Jurkat, Clone E6-1 (cell line): ENCODE measurements at places on chromosomes 2 and 18.

GRCh38 chr2:182920631-182921056, 54.2 kb upstream of the FRZB start:
- DNase-seq: peak; percentile 2

DNA sequence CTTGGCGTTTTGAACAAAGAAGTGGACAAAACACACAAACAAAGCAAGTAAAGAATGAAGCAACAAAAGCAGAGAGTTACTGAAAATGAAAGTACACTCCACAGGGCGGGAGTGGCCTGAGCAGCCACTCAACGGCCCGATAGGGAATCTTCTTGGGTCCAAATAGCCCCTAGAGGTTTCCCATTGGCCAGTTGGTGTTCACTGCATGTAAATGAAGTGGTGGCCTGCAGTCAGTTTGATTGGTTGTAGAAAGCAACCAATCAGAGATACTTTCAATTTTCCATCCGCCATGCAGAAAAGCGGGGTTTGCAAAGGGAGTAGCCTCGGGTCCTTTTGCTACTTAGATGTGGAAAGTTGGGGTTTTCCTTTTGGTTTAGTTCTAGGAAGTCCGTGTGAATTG, 31.6 kb downstream of the CYBRD1 start:
- DNase-seq: no peak

DNA sequence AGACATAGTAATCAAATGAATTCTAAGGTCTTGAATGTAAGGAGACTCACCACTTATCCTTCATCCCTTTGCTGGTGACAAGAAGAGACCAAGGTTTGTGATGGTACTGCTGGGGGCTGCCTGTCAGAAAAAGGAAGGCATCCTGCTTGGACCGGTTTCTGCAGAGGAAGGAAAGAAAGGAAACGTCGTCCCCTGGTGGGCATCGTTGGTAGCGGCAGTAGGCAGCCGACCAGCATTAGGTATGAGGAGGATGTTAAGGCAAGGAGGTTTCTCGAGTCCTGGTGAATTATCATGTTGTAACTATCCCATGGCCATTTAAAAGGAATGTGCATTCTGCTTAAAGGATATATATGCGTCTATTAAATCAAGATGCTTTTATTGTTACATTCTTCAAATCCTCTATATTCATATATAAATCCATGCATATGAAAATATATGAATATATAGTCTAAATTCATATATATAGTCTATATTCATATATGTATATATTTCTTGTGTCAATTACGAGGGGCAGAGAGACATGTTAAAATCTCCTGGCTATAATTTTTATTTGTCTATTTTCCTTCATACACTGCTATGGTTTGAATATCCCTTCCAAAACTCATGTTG, 94.4 kb upstream of the TGFA start:
- peak; percentile 58 for DNase-seq

- DNase-seq: no peak
Observed at GRCh38 chr2:230887342-230887741, 22.6 kb downstream of the ITM2C start.

GRCh38 chr2:205714058-205714776, 31.9 kb downstream of the NRP2 start:
- no peak for DNase-seq

- DNase-seq: no peak
Observed at GRCh38 chr2:6808426-6808825, 57.3 kb downstream of the CMPK2 start.

DNA sequence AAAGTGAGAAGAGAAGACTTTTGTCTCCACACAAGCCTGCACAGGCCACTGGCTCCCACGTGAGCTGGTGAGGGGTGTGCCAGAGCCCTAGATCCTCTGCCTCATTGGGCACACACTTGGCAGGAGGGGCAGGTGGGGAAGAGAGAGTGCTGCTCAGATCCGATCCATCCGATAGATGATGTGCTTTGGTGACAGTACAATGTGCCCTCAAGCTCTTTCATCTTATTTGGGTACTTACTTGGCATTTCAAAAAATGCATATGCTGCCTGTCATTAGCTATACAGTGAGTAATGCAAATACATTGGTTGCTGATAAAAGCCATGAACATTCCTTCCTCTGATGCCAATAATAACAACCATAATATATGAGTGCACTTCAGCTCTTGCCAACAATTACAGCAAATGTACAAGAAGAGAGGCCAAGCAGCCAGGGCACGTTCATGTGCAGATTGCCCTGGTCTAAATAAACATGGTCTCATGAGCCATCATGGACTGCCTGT, 255.3 kb downstream of the VAPA start:
- no peak for DNase-seq

DNA sequence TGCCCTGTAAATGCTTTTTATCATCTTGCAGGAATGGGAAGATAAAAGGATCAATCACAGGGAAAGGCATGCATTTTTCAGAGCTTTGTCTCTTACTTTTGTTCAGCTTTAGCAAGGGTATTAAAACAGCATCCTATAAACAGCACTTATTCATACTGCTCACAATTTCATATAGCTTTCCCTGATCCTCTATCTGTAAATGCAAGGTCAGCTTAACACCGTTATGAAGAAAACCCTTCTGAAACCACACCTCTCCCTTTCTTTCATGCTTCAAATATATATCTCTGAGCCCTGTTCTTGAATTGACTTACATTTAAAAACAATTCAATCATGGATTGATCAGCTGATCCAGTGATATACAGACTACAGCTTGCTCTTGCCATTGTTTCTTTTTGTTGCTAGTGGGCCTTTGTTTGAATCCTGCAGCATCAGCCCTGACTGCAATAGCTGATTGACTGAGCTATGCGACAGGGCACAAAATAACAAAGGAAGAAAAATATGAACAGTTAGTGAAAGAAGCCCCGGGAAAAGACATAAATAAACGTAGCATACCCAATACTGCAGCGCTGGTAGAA, 795.5 kb upstream of the CDH2 start:
- no peak for DNase-seq

- no peak for DNase-seq
Observed at GRCh38 chr2:16700551-16701259, 35.1 kb upstream of the CYRIA start.

- DNase-seq: no peak
Observed at GRCh38 chr2:32951672-32952071, 4.9 kb downstream of the LTBP1 start.

DNA sequence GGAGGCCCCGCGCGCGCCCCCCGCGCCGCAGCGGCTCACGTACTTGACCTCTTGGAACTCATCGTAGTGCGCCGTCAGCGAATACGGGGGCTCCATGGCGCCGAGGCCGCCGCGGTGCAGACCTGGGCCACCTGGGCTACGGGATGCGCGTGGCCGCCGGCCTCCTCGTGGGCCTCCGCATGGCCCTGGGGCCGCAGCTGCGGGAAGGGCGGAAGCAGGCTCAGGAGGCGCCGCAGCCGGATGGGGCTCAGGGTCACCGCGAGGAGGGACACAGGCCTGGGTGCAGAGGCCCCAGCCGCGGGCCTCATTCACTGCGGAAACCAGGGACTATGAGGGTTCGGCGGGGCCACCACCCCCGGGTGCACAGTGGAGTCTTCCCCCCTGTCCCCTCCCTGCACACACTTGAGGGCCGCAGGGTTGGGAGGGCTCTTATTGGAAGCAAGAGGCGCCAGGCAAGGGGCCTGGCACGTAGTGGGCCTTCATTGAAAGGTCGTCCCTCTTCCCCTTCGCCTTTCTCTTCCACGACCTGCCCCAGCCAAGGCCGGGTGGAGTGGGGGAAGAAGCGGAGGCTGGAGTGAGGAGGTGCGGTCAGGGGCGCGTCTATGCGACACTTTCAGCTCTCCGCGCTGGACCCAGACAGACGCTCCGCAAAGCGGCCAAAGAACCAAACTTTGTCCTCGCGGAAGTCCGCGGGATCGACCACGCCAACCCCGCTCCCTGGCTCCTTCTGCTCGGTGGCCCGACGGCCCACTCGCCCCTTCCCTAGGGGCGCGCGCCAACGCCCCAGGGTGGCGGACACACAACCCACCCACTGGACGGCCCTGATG, 863 bp downstream of the ECEL1 start:
- DNase-seq: no peak

DNA sequence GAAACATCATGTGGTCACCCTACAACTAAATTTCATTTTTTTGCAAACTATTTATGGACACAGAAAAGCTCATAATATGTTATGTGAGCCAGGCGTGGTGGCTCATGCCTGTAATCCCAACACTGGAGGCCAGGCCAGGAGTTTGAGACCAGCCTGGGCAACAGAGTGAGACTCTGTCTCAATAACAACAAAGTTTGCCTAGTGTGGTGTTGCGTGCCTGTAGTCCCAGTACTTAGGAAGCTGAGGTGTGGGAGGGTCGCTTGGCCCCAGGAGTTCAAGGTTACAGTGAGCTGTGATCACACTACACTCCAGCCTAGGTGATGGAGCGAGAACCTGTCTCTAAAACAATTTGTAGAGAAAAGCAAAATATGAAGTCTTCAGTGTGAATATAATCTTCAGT, 5.8 kb downstream of the IAH1 start:
- no peak for DNase-seq

DNA sequence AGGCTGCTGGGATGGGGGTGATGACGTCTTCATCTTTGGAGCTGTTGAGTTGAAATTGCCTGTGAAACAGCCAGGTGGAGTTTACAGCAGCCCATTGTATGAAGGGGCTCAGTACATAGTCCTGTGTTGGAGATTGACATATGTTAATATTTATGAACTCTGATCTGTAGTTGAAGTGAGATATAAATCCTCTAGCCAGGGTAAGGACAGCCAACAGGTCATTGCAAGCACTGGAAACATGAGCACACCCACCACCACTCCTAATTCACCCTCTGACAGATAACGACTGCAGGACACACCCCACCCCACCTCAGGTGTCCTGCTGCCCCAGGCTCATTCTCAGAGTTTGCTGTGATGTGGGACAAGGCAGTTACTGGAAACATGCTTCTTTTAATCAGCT, 112.4 kb upstream of the TRIB2 start:
- no peak for DNase-seq

DNA sequence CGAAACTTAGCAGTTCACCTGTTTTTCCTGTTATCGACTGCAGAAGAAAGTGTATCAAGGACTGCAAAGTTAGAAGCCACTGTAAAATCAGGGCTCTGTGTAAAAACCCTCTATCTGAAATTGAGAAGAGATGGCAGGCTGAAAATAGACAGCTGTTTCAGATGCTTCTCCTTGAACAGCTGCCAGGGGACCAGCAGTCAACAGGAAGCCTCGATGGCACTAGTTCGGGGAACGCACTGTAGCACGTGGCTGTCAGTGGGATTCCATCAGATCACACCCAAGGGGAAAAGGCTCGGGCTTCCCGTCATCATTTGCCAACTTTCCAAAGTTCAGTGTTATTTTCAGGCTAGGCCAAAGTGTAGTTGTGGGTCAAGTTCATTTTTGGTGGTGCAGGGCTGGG, 316.9 kb downstream of the TXNL1 start:
- DNase-seq: no peak

GRCh38 chr2:216648105-216648504, 14.9 kb downstream of the IGFBP2 start:
- no peak for DNase-seq

DNA sequence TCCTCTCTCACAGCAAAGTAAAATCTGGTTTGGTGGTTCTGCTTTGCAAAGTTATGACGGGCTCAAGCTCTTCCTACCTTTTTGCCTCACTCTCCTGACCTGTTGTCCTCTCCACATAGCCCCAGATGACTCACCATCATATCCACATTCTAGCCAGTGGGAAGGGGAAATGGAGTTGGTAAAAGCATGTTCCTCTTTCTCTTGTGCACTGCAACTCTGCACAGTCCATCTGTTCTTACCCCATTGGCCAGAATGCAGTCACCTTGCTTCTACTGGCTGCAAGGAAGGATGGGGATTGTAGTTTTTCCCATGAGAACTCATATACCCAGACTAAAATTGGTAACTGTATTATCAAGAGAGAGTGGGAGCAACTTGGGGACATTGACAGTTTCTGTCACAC, 50.4 kb upstream of the SMIM21 start:
- DNase-seq: no peak

DNA sequence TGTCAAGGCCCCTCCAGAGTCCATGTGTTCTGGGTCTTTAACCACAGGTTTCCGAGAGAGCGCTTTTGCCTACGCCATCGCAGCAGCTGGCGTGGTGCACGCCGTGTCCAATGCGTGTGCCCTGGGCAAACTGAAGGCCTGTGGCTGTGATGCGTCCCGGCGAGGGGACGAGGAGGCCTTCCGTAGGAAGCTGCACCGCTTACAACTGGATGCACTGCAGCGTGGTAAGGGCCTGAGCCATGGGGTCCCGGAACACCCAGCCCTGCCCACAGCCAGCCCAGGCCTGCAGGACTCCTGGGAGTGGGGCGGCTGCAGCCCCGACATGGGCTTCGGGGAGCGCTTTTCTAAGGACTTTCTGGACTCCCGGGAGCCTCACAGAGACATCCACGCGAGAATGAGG, 9.3 kb downstream of the WNT10A start:
- no peak for DNase-seq

GRCh38 chr2:83640506-83640905, 818.6 kb downstream of the SUCLG1 start:
- no peak for DNase-seq

DNA sequence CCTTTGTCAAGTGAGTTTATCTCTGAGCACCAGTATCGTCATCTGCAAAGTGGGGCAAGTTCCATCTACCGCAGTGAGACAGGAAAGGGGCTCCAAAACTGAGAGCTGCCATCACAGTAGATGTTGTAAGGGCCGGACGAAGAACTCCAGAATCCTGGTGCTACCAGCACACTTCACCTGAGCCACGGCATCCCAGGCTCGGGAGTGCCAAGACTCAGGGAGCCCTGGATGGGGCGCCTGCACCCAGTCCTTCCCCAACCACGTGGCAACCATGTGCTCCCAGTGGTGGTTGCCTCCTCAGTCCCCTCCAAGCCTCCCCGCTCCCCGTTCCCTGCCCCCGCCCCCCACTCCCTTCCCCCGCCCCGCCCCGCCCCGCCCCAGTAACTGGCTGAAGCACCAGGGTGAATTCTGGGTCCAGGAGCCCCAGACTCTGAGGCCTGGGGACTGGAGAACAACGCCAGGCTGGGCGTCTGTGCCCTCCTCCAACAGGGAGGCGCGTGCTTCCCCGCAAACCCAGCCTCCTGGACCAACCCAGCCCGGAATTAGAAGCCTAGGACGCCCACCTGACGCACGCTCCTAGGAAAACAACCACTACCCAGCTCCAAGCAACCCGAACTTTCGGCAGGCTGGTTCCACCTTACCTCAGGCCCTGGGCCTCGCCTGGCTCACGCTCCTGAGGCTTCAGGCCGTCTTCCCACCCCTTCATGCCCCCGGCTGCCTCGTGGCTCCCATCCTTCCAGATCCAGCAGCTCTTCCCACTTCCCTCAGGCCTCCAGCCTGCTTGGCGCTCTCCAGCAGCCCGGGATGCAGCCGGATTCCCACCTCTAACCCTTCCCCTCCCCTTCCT, 67.6 kb downstream of the LAMA3 start:
- DNase-seq: no peak

- DNase-seq: no peak
Observed at GRCh38 chr2:144414324-144414845, 105.5 kb downstream of the ZEB2 start.
